ENCODE measurements at places on chromosomes 2 and 18.

GRCh38 chr2:3254442-3254941 is 123.1 kb downstream of the EIPR1 start:
- no peak for DNase-seq

DNA sequence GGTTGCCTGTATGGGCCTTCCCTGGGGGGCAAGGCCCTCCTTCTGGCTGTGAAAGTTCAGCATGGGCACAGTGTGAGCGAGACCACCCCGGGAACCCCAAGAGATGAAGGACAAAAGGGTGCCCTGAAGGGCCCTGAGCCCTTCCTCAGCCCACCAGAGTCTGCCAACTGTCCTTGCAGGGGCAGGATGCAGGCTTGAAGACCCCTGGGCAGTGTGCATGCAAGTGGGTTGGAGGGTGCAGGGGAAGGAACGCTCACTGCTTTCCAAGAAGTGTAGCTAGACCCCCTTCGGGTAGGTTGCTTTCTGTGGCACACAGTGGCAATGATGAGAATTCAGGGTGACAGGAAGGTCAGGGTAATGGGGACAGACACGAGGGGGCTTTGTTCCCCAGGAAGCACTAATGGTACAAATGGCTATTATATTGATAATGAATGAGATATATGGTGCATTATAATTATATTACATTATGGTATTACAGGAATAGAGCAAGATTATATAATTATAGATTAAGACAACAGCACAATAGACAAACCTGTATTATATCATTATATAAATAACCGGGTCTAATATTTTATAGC is 228.7 kb downstream of the ATAD2B start:
- no peak for DNase-seq

DNA sequence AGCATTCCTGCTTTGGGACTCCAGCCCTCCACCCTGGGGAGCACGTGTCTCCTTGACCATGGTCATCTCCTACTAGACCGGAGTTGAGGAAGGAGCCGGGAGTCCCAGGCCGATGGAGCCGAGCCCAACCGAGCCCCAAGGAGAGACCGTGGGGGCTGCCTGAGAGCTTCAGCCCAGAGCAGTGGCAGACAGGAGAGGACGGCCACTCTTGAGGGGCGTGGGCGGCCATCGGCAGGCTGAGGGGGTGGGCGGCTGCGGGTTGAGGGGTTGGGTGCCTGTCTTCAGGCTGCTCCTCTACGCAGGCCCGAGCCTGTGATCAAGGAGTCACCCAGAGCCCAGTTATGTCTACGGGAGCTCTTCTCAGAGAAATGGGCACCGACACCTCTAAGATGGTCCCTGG is 158.7 kb downstream of the PXDN start:
- DNase-seq = no peak

- DNase-seq = peak; percentile 54
These were observed 684.4 kb downstream of the IRS1 start for GRCh38 chr2:226115102-226115831.

- DNase-seq = no peak
These were observed 1.5 kb downstream of the RUFY4 start for GRCh38 chr2:218070587-218070986.

DNA sequence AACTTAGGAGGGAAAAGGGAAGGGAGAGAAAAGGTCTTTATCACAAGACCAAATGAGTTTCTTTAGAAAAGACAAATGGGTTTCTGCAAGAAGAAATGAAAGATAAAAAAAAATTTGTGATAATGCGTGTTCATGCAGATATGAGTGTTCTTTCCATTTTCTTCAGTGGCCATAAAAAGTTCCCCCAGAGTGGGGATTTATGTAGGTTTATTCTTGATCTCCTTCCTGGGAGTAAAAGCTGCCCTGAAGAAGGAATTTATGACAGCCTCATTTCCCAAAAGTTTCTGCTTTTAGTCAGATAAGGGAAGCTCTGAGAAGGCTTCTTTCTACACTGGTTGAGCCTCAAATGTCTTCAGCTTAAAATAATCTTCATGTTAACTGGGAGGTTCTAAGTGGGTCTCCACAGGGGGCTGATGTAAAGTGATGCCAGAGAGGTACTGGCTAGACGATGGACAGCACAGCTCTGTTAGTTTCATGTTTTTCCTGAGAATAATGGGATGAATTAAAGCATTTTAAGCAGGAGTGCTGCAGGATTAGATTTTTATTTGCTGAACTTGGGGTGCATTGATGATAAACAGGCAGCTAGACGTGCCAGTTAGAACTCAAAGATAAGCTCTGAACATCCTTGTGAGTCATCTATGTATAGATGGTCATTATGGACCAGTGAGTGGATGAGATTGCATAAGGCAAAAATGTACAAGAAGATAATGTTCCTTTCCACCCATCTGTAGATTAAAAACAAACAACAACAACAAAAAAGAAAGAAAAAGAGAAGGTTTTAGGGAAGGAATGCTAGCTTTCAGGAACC is 99.4 kb upstream of the MSH2 start:
- DNase-seq = peak; percentile 63

GRCh38 chr2:25361261-25362048 is 19.7 kb upstream of the DNMT3A start:
- DNase-seq = no peak

GRCh38 chr2:8893474-8893873 is 56.1 kb upstream of the KIDINS220 start:
- no peak for DNase-seq

DNA sequence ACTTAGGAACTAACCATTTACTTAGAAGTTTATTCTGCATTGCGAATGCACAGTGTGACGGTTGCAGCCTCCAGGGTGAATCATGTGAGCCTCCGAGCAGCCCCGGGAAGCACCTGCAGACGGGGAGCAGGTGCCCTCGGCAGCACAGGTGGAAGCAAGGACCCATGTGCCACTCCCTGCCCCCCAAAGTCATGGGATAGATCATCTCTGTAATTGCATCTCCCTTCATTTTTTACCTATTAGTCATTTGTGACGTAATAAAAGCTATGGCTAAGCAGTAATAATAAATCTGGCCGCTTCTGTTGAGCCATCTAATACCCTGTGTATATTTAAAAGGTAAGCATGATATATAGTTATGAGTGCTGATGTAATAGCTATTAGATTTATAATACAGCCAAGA is 97.2 kb downstream of the PTGR3 start:
- DNase-seq = no peak

GRCh38 chr18:46279673-46280072 is 175.5 kb downstream of the HAUS1 start:
- DNase-seq = no peak

DNA sequence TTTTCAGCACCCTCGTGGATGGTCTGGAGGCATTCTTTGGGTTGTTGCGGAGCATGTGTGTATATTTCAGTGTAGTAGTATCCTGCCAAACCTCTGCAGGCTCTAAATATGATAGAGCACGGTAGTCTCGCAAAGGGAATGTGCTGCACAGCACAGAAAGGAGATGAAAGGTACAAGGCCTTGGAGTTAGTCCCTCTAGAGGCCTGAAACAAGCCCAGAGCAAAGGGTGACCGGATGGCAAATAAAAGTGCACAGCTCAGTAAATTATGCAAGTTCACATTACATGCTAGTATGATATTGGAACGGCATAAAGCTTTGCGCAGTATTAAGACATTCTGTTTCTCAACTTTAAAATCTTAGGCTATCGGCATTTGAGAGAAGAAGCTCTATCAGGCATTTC is 294.5 kb upstream of the REV1 start:
- DNase-seq = no peak

DNA sequence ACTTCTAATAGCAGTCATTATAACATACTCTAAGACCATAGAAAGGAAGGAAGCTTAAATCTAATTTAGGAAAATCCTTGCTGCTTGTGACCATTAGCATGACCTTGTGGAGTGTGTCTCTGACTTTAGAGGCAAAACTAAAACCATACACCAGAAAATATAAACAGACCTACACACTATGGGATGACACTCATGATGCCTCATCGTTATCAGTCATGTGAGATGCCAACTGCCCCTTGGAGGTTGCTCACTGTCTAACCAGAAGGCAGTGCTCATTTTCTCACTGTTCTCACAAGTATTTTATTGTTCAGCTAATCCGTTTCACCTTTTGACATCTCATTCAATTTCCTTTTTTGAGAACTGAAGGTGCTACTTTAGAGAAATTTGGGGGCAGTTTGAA is 376.9 kb downstream of the RND3 start:
- no peak for DNase-seq

Data from hematopoietic multipotent progenitor cell treated with erythropoietin and hydrocortisone succinate and interleukin-3 and kit ligand, for 6 days (in vitro differentiated cells).